Left ventricle myocardium superior (tissue), 1 donor: ENCODE measurements at places on chromosomes 7 and 10.

DNA sequence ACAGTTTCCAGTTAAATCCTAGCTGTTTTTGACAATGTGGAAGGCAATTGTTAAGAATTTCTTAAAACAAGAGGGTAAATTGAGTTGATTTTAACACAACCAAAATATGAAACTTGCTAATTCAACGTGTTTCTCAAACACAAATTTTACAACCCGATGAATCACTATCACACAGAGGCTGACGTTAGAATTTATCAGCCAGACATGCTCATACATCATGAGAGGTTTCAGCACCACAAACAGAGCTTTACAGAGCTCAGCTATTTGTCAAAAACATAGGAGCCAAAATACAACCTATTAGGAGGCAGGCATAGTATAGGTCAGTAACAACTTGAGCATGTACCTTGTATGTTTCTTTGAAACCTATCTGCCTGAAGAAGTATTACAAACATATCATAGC lies 36.1 kb downstream of the LRRN3 start:
- no peak for DNase-seq

DNA sequence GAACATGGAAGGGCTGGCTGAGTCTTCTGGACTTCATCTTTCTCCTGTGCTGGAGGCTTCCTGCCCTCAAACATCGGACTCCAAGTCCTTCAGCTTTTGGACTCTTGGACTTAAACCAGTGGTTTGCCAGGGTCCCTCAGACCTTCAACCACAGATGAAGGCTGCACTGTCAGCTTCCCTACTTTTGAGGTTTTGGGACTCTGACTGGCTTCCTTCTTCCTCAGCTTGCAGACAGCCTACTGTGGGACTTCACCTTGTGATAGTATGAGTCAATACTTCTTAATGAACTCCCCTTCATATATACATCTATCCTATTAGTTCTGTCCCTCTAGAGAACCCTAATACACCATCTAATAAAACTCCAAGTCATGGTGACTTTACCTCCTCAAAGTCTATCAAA lies 4.0 kb upstream of the CLEC5A start:
- DNase-seq, result no peak

DNA sequence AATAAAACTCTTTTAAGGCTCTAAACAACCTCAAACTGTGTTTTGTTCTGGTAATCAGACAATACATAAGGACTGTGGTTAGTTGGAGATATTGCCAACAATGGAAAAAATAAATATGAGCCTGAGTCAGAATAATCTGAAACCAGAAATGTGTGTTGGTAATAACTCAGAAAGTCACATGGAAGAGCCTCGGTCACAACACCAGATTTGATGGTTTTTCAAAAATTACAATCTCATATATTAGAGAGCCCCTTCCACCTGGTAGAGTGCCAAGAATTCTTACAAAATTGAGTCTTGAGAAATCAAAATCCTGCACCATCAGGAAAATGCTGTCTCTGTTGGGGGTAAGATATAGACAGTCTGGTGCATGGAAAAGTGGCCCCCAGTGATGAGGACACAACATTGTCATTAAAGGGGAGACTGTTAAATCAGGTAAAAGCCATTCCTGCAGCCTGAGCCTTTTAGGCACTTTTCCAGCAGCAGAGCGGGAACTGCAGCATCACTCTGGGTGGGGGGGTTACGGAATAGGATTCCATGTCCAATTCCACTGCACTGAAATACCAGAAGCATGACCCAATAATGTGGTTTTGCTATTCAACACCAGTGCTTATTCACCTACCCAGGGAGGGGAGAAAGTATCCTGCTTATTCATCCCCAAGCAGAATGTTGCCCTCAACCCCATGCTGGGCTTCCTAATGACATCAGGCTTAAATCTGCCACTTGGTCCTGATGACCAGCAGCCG lies 9.5 kb upstream of the ADAM12 start:
- DNase-seq, result no peak

DNA sequence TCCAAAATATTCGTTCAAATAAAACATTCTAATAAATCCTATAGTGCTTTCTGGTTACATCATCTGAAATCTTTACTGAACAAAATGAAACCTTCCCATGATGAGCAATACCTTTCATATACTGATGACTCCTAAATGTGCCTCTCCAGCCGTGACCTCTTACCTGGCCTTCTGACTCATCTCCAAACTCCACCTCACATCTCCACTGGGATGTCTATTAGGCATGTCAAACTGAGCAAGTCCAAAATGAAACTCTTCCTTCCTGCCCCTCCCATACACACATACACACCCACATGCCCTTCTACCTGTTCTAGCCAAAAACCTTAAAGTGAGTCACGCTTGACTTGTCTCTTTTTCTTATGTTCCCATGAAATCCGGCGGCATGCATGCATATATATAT lies 22.9 kb downstream of the GSAP start:
- DNase-seq, result no peak

- no peak for DNase-seq
These were observed 29.9 kb upstream of the HNRNPH3 start for GRCh38 chr10:68301790-68302502.

GRCh38 chr10:46104071-46104585 lies 58.1 kb upstream of the MSMB start:
- no peak for DNase-seq

- no peak for DNase-seq
These were observed 413.7 kb upstream of the GHITM start for GRCh38 chr10:83725567-83725966.

GRCh38 chr7:98617051-98617959 lies at the start of gene NPTX2:
NPTX2 (plus strand) TSS chr7:98617285; CDS start chr7:98617462, 177 bp downstream.
- DNase-seq, result peak; percentile 77

- DNase-seq, result no peak
These were observed 70.0 kb downstream of the AFAP1L2 start for GRCh38 chr10:114334301-114334700.

DNA sequence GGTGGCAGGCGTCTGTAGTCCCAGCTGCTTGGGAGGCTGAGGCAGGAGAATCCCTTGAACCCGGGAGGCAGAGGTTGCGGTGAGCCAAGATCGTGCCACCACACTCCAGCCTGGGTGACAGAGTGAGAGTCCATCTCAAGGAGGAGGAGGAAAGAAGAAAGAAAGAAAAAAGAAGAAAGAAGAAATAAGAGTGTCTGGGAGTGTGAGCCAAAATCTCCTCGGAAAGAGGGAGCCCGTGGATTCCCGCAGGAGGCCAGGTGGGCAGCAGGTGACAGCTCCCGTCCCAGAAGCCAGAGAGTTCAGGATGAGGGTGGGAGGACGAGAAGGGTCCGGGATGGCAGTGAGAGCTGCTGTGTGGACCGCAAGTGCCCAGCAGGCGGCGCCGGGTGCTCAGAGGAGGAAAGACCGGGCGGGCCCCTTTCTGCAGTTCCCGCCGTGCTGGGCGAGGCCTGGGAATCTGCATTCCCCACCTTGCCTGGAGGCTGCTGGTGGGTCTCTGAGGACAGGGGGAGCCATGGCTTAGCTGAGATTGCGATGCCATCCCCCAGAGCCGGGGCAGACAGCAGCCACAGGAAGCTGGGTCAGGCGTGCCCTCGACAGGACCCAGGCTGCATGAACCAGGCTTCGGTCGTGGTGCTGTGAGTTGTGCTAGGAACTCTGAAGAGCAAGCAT lies 17.1 kb upstream of the AMZ1 start:
- peak; percentile 86 for DNase-seq

GRCh38 chr7:117217106-117218035 lies 105.5 kb downstream of the WNT2 start:
- no peak for DNase-seq

DNA sequence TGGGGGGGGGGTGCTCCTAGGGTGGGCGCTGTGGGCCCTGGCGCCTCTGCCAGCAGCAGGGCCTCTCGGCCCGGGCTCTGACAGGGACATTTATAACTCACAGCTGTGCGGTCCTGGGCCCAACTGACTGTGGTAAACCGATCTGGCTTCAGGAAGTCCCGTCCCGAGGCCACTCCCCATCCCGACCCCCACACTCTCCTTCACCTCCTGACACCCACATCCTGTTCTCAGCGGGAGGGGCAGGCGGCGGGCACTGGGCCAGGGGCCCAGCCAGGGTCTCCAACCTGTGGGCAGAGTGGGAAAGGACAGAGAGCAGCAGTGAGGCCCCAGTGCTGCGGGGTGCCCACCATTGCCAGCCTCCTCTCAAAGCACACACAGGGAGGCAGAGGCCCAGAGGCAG lies 69.1 kb downstream of the ZMIZ1 start:
- DNase-seq, result peak; percentile 70

DNA sequence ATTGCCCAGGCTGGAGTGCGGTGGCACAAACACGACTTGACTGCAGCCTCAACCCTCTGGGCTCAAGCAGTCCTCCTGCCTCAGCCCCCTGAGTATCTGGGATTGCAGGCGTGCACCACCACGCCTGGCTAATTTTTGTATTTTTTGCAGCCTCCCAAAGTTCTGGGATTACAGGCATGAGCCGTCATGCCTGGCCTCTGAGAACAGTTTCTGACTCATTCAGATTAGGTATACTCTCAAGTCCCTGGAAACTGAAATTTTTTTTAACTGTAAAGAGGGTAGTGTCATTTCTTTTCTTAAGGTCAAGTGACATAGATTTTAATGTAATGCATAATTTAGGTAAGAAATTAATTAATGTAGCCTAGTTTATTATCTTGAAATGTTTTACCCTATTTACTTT lies 104.7 kb downstream of the SEPTIN7 start:
- no peak for DNase-seq

DNA sequence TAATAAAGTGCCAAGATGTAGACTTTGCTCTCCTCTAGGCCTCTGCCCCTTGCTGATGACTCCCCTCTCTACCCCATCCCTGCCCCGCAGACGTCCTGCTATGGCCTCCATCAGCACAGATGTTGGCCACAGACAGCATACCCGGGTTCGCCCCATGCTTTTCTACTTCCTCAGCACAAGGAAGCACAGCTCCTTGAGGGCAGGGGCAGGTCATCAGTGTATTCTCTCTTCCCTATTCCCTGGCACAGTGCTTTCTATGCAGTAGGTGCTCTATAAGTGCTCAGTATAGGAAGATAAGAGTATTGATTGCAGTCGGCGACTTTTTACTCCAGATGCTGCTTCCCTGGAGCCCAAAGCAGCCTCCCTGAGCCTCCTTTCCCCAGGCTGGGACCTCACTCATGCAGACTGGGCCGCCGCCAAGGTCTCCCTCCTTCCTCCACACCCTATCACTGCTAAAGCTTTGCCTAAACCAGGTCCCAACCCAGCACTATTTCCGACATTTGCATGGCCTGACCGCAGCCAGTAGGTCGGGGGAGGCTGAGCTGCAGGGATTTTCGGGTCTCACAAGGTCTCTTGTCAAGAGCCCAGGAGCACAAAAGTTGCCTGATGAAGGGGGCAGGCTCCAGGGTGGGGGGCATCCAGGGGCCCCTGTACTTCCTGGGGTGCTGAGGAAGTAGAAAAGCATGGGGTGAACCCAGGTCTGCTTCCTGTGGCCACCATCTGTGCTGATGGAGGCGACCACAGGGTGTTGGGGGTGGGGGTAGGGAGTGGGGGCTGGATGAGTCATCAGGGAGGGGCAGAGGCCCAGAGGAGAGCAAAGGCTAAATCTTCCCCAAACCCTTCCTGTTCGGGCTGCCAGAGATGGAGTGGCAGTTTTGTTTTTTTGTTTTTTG lies 8.0 kb downstream of the CALHM3 start:
- peak; percentile 63 for DNase-seq

DNA sequence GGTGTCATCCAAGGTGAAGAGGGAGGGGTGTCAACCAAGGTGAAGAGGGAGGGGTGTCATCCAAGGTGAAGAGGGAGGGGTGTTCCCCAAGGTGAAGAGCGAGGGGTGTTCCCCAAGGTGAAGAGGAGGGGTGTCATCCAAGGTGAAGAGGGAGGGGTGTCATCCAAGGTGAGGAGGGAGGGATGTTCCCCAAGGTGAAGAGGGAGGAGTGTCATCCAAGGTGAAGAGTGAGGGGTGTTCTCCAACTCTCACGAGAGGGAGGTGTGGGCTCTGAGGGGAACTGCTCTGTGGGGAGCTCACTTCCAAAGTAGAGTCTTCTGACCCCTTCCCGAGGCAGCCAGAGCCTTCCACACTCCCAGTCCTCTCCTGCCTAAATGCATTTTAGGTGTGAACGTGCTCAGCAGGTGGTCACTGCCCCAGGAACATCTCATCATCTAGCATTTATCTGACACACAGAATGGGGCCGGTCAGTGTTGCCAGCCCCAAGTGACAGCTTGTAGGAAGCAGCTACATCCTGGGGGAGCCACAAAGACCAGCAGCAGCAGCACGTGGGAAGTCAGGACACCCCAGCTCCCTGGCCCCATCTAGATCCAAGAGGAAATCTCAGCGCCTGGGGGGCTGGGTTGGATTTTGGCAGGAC lies 323.8 kb downstream of the GLRX3 start:
- no peak for DNase-seq

DNA sequence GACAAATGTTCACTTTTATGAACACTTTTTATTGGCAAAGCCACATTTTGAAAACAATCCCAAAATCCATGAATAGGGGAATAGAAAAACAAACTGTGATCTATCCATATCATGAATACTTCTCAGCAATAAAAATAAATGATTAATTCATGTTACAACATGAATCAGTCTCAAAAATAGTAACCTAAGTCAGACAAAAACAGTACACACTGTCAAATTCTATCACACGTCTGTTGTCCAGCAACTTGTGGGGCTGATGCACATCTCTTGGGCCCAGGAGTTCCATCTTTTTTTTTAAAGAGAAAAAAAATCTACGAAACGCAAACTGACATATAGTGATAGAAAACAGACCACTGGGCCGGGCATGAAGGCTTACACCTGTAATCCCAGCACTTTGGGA lies 71.0 kb downstream of the LARP4B start:
- DNase-seq, result no peak

DNA sequence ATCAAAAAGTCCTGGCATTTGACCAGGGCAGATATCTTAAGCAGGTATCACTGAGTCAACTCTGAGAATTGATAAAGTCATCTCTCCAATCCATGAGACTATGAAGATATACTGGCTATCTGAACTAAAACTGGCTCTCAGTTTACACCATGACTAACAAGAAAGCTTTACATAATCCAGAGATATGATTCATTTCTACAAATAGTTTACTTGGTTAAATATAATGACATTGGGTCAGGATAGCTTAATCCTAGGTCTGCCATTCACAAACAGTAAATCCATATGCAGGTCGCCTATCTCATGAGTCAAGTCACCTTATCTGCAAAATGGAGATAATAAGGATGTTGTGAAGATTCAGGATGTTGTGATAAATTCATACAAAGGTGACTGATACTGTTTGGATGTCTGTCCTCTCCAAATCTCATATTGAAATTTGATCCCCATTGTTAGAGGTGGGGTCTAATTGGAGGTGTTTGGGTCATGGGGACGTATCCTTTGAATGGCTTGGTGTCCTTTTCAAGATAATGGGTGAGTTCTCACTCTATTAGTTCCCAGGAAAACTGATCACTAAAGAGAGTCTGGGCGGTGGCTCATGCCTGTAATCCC lies 117.4 kb downstream of the JMJD1C start:
- DNase-seq, result no peak

- no peak for DNase-seq
These were observed 213.1 kb downstream of the PCDH15 start for GRCh38 chr10:54587971-54588370.
